ENCODE measurements at places on chromosomes 7 and 10.

- no peak for DNase-seq
- H3K4me3 ChIP-seq: no peak overlapping the region
- H3K36me3 ChIP-seq: no peaks in the 10 kb centered on the region
- H3K4me1 ChIP-seq: no peaks in the 10 kb centered on the region
- no peak overlapping the region for H3K27ac ChIP-seq
- no peaks in the 10 kb centered on the region for H3K27me3 ChIP-seq
Observed at GRCh38 chr10:43959364-43960134, 310.9 kb upstream of the ZNF32 start.

- no peak overlapping the region for H3K27ac ChIP-seq
- DNase-seq: no peak
- no peak overlapping the region for H3K4me3 ChIP-seq
- H3K36me3 ChIP-seq: no peaks in the 10 kb centered on the region
- peaks cover 14% of the 10 kb centered on the region for H3K4me1 ChIP-seq
Observed at GRCh38 chr7:47586925-47587324, 5.0 kb upstream of the TNS3 start.

DNA sequence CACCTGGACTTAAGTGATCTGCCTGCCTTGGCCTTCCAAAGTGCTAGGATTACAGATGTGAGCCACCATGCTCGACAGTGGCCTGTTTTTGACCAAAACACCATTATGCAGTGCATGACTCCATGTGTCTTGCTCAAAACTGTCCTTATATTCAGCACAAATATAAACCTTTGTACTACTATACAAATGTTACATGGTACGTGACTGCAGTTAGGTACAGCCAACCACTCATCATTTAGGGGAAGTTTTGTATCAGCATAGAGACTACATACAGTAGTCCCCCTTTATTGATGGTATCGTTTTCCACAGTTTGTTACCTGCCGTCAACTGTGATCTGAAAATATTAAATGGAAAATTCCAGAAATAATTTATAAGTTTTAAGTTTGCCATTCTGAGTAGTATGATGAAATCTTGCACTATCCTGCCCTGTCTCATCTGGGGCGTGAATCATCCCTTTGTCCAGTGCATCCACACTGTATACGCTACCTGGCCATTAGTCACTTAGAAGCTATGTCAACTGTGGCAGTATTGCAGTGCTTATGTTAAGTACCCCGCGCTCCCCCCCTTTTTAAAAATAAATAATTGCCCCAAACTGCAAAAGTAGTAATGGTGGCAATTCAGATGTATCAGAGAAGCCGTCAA, 23.3 kb upstream of the ZNF282 start:
- H3K27ac ChIP-seq: peak overlapping the region; percentile 88
- no peak overlapping the region for H3K4me3 ChIP-seq
- no peaks in the 10 kb centered on the region for H3K27me3 ChIP-seq

GRCh38 chr10:77553966-77554365, 83.6 kb downstream of the KCNMA1 start:
- H3K27ac ChIP-seq: no peak overlapping the region
- no peak for DNase-seq
- no peaks in the 10 kb centered on the region for H3K27me3 ChIP-seq

- DNase-seq: no peak
- no peaks in the 10 kb centered on the region for H3K27me3 ChIP-seq
- peaks cover 19% of the 10 kb centered on the region for H3K4me1 ChIP-seq
- H3K4me3 ChIP-seq: no peak overlapping the region
- H3K36me3 ChIP-seq: peaks cover 13% of the 10 kb centered on the region
Observed at GRCh38 chr10:102814873-102815661, 22.1 kb downstream of the CYP17A1 start.

GRCh38 chr10:121404611-121405010, 193.6 kb downstream of the FGFR2 start:
- H3K36me3 ChIP-seq: no peaks in the 10 kb centered on the region
- H3K4me1 ChIP-seq: peaks cover 13% of the 10 kb centered on the region
- no peak overlapping the region for H3K4me3 ChIP-seq
- H3K27me3 ChIP-seq: no peaks in the 10 kb centered on the region
- no peak for DNase-seq

DNA sequence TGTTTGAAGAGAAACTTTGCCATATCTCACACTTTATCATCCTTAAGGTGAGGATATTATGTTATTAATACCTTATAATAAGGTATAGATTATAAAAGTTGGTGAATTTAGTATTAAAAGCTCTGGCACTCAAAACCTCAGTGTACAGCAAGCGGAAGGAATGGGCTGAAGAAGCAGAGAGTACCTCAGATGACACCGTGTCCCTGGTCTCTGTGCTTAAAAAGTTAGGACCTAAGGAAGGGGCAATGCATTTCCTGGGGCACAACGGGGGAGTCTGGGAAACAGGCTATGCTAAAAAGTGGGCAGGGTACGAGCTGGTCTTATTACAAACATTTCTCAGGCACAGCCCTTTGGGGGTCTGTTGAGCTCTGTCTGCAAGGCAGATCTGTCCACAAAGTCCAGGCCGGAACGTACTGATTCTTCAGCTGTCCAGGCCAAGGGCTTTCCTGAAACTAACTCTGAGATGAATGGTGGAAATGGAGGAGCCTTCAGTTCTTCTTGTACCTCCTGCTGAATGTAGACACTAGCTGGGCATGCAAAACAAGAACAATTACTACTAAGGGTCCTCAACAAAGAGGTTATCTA, 202.7 kb downstream of the POM121L12 start:
- DNase-seq: no peak
- no peaks in the 10 kb centered on the region for H3K36me3 ChIP-seq
- no peak overlapping the region for H3K4me3 ChIP-seq

- H3K27ac ChIP-seq: no peak overlapping the region
- H3K4me1 ChIP-seq: no peaks in the 10 kb centered on the region
- H3K36me3 ChIP-seq: no peaks in the 10 kb centered on the region
- no peak overlapping the region for H3K4me3 ChIP-seq
- peaks cover 8% of the 10 kb centered on the region for H3K27me3 ChIP-seq
Observed at GRCh38 chr10:17415046-17415658, 39.2 kb downstream of the ST8SIA6 start.

DNA sequence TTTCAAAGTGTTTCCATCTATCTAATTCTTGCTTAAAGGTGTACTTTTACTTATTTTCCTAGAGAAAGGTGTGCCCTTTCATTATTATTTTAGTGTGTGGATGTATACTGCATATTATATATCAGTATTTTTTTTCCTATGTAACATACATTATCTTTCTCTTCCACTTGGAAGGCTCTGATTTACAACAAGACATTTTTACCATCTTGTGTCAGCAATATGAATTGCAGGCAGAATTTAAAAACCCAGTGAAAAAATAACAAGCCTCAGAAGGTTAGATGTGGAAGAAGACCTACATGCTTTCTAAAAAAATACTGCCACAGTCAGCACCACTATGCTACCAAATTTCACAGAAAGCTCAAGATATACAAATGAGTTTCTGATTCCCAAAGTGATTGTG, 327.7 kb upstream of the STEAP1 start:
- no peak overlapping the region for H3K27ac ChIP-seq
- no peaks in the 10 kb centered on the region for H3K27me3 ChIP-seq
- no peak for DNase-seq
- H3K4me1 ChIP-seq: no peaks in the 10 kb centered on the region

DNA sequence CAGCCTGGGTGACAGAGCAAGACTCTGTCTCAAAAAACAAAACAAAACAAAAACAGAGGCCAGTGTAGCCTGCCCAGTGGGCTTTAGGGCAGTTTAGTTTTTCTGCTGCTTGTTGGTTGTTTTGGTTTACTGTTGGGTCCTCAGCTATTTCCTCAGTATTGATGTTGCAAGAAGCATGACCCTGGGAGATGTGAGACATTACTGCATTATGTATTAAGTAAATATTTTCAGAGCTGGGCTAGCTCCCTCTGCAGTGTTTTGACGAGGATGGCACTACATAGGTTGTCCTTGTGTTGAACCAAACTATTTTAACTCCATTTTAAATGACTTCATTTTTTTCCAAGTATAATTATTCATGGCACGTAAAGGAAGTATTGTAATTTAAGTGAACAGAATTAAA, 4.8 kb downstream of the AKAP9 start:
- H3K4me3 ChIP-seq: no peak overlapping the region
- H3K36me3 ChIP-seq: no peaks in the 10 kb centered on the region
- DNase-seq: no peak
- H3K4me1 ChIP-seq: no peaks in the 10 kb centered on the region
- H3K27ac ChIP-seq: no peak overlapping the region

GRCh38 chr10:77459905-77460304, 177.7 kb downstream of the KCNMA1 start:
- H3K4me1 ChIP-seq: peaks cover 11% of the 10 kb centered on the region
- no peak overlapping the region for H3K27ac ChIP-seq
- H3K36me3 ChIP-seq: no peaks in the 10 kb centered on the region
- H3K4me3 ChIP-seq: no peak overlapping the region

GRCh38 chr7:151847681-151848081, 29.2 kb downstream of the PRKAG2 start:
- H3K4me1 ChIP-seq: peaks cover 9% of the 10 kb centered on the region
- H3K4me3 ChIP-seq: no peak overlapping the region
- H3K36me3 ChIP-seq: no peaks in the 10 kb centered on the region
- no peak for DNase-seq
- H3K27ac ChIP-seq: no peak overlapping the region

DNA sequence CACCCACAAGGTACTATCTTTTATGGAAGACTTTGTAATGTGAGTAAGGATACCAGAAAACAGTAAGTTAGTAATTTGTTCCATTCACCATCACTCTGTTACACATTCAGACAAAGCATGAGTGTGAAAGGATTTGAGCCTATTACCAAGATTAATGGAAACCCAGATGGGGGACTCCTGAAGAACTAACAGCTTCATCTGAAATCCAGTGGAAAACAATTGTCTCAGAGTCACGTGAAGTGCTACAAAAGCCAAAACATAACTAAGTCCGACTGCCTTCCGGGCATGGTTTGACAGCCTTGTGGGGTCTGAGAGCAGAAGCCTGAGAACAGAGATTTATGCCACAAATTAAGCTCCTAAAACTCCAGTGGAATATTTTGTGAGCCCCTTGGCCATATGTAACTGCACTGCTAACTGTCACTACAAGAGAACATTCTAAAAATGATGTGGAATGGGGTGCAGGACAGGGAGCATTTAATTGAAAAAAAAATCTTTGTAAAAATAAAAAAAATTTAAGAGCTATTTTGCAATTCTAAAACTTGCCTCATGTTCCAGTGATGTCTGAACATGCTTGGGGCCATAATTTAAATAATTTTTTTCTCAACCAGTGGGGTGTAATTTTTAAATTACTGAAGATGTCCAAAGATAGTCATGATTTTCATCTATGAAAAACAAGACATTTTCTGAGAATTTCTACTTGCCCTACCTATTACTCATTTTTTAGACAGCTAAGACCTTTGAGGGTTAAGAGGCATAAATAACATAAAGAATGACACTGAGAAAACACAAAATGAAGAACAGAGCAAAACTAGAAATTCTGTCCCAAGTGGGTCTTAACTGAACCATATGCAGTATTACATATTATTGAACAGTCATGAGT, 555.0 kb downstream of the INHBA start:
- peaks cover 32% of the 10 kb centered on the region for H3K4me1 ChIP-seq
- peak overlapping the region; percentile 99 for H3K27ac ChIP-seq
- no peak overlapping the region for H3K4me3 ChIP-seq
- DNase-seq: no peak
- no peaks in the 10 kb centered on the region for H3K36me3 ChIP-seq
- no peaks in the 10 kb centered on the region for H3K27me3 ChIP-seq

- H3K4me3 ChIP-seq: no peak overlapping the region
- no peak for DNase-seq
- H3K4me1 ChIP-seq: peaks cover 10% of the 10 kb centered on the region
- H3K27me3 ChIP-seq: no peaks in the 10 kb centered on the region
Observed at GRCh38 chr10:73517166-73517888, 21.5 kb upstream of the PPP3CB start.

DNA sequence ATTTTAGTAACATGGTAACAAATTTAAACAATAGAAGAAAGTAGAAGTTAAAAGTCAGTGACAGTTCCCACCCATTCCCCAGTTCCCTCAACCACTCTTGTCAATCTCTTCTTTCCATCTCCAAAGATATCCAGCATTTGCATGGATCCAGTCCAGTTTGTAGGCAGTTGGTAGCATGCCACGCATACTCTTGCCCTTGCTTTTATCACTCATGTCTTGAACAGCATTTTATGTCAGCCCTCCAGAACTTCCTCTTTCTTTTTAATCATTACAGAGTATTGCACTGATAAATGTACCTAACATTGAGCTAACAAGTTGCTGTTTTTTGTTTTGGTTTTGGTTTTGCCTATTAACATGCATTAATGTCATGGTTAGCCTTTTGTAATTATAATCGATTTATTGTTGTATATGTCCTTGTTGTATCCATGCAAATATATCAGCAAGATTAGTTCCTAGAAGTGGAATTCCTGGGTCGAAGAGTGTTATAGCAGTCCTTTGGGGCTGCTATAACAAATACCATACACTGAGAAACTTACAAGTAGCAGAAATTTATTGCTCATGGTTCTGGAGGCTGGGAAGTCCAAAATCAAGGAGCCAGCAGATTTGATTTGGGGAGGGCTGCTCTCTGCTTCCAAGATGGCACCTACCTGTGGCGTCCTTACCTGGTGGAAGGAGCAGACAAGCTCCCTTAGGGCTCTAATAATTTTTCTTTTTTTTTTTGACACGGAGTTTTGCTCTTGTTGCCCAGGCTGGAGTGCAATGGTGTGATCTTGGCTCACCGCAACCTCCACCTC, 25.7 kb downstream of the CHST3 start:
- no peak overlapping the region for H3K4me3 ChIP-seq
- H3K36me3 ChIP-seq: no peaks in the 10 kb centered on the region
- H3K4me1 ChIP-seq: peaks cover 5% of the 10 kb centered on the region
- H3K27me3 ChIP-seq: no peaks in the 10 kb centered on the region
- H3K27ac ChIP-seq: no peak overlapping the region

DNA sequence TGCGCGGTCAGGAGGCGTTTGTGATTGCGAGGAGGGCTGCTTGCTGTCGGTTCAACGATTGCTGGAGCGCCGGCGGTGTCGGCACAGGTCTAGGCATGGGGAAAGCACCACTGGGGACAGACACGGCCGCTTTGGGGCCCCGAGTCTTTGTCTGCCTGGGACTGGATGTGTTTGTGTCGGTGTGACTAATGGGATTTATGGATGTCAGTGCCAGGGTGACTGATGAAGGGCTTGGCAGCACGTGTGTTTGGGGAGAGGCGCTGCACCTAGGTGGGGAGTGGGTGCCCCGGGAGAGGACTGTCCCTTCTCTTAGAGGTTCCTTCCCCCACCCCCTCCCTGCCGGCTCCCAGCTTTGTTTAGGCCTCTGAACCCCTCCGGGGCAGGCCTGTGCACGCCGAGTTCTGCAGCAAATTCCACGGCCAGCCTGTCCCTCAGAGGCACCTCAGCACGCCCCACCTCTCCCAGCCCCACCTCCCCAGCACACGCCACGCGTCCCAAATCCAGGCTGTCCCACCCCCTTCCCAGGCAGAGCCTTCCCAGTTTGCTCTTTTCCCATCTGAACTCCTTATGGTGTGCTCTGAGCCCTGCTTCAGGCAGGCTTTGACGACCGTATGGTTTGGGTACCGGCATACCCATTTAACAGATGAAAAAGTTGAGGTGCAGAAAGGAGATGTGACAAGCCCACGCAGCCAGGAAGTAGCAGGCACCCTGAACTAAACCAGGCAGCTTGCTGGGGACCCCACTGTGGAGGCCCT, 6.4 kb upstream of the TNRC18 start:
- peak overlapping the region; percentile 94 for H3K4me3 ChIP-seq
- no peaks in the 10 kb centered on the region for H3K27me3 ChIP-seq
- peak overlapping the region; percentile 96 for H3K27ac ChIP-seq
- peaks cover 5% of the 10 kb centered on the region for H3K36me3 ChIP-seq
- H3K4me1 ChIP-seq: peaks cover 10% of the 10 kb centered on the region

All from keratinocyte (primary cell).